NCI-H1048 (cell line): ENCODE measurements at places on chromosomes 5 and 9.

DNA sequence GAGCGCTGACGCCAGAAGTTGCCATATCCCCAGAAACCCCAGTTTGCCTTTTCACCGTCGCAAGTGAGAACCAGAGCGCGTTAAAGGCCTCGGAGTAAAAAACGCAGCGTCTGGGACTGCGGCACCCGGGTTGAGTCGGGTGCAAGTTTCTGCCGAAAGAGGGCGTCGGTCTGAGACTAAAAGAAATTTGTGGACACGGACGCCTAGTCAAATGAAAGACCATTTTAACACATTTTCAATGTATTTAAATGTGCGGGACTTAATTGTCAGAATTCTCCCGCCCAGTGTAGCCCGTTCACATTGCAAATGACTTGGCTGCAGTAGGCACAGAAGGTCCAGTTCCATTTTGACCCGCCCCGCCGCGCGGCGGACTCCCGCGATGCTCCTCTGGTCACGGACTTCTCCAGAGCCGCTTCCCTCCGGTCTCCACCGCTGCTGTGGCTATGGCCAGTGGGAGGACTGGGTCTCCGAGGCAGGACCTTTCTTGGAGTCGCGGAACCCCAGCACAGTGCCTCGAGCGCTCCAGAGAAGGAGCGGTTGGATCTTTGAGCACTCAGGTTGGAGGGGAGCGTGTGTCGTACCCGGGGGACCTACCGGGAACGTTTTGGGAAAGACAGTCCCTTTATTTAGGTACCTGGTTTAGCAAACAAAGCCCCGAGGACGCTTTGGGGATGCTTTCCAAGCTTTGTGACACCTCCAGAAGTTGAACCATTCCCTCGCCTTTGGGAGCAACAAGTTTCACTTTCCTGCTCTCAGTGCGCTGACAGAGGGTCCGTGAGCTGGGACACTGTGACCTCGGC is 1.2 kb upstream of the NPR3 start:
- peak; percentile 55 for DNase-seq

DNA sequence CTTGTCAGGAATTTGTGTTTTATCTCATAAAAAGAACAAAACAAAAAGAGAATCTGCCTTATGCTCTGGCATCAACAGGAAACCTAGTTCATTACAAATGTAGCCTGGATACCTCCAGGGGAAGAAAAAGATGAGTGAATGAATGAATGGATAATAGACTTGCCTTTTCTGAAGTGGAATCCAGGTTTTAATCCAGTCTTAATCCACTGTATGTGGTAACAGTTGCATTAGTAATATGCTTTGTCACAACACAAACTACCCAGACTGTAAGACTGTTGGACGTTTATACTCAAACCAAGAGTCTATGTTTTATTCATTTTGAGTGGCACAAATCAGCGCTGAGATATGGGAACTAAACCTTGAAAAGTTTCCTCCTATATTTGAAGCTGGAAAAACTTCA is 32.1 kb upstream of the MAP3K1 start:
- no peak for DNase-seq

DNA sequence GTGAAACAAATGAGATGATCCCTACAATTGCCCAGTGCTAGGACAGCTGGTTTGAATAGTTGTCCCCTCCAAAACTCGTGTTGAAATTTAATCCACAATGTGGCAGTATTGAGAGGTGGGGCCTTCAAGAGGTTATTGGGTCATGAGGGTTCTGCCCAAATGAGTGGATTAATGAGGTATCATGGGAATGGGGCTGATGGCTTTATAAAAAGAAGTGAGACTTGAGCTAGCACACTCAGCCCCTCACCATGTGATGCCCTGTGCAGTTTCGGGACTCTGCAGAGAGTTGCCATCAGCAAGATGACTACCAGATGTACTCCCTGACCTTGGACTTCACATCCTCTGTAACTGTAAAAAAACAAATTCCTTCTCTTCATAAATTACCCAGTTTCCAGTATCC is 33.1 kb downstream of the RANBP6 start:
- DNase-seq = no peak

DNA sequence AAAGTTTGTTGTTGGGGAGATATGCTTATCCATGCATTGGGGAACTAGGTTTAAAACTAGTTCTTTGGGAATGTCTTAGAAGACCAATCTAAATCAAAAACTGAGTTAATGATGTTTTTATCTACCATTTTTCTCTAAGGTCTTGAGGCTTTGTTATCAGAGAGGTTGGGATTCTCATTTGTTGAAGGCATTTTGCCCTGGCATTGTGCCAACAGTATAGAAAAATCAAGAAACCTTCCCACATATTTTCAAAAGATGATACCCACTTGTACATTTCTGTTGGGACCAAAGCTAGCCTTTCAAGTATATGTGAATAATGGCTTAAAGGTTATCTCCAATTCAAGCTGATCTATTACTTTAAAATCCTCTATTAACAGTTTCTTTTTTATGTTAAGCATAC is 419.8 kb upstream of the KIF2A start:
- DNase-seq = no peak

GRCh38 chr9:84258371-84258770 is 82.2 kb downstream of the SLC28A3 start:
- no peak for DNase-seq

DNA sequence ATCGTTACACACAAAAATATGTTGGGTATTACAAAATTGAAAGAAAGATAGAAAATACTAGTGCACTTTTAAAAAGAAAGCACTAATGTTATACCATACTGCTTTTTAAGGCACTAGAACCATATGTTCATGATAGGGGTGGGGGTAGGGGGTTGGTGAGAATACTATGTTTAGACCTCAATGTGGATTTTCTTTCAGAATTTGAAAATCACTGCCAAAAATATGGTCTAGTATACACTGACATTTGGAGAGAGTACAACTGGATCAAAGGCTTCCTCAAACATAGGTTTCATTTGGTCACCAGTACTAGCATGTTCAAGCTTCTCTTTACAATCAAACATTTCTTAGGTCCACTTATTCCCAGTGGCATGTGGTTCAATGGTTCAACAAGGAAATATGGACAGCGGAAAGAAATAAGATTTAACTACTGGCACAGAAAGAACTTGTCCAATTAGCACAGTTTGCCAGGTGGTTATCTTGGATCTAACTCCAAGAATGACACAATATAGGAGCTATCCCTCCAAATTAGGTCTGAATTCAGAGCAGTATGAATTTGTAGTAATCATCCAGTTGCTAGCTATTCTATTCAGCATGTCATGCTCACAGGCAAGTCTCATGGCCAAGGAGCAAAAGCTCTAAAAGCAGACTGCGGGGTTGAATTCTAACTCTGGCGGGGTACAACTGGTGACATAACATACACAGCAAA is 139.3 kb downstream of the SLC24A2 start:
- DNase-seq = no peak

DNA sequence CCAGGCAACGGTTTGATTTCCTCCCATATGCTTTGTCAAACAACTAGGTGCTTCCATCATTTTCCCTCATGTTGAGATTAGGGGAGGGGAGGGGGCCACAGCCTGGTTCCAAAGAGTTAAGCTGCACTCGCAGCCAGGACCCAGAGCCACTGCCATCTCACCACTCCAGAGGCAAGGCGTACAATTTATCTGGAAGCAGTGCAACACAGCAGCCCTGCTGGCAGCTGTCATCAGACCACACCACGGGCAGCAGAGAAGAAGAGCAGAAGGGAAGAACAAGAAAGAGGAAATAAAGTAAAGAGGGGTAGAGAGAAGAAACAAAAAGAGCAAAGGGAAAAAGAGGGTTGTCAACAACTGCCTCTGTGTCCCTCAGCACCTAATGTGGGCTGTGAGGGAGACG is 38.9 kb downstream of the MED27 start:
- no peak for DNase-seq

DNA sequence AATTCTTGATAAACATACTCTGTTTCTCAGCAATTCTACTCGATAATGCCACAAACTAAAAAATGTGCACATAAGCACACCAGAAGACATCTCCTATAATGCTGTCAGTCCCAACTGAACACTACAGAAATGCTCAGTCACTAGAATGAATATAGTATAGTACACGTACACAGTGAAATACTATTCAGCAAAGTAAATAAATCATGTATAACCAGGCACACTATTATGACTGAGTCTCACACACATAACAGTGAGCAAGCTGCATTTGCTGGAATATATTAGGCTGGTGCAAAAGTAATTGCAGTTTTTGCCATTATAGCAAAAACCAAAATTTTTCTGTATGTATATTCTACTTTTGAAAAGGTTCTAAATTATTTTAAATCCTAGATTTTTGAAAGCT is 310.2 kb downstream of the CTNND2 start:
- no peak for DNase-seq

GRCh38 chr5:50922942-50923767 is 256.7 kb downstream of the PARP8 start:
- DNase-seq = no peak

DNA sequence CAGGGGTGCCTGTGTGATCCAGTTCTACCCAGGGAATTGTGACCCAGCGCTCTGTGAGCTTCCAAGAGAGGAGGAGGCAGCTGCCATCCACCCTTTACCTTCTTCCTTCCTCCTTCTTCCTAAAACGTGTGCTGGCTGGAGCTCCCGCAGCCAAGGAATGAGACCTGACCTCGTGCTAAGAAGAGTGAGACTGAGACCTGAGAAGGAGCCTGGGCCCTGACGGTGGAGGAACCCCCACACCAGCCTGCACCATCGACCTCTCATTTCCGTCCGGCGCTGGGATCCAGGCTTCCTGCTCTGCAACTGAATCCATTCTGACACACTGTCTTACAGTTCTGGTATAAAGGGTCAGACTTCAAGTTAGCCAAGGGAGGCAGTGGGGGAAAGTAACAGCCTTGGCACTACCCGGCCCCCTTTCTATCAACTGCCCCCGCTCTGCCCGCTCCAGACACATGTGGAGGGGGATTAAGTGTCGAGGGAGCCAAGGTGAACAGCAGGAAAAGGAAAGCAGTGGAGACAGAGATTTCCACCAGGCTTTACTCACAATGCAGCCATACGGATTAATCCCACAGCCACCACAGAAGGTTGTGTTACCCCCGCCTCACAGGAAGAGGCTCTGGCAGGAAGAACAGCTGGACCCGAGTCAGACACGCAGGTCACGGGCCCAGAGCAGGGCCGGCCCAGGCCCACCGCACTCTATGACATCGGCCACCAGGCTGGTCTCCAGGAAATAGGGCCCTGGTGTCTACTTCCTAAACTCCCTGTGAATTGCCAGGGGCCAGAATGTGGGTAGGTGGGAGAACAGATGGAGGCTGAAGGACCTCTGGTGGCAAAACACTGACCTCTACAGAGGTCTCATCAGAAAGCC is 15.8 kb downstream of the MGAT1 start:
- no peak for DNase-seq

GRCh38 chr9:108663422-108663821 is 192.4 kb downstream of the ACTL7B start:
- no peak for DNase-seq

DNA sequence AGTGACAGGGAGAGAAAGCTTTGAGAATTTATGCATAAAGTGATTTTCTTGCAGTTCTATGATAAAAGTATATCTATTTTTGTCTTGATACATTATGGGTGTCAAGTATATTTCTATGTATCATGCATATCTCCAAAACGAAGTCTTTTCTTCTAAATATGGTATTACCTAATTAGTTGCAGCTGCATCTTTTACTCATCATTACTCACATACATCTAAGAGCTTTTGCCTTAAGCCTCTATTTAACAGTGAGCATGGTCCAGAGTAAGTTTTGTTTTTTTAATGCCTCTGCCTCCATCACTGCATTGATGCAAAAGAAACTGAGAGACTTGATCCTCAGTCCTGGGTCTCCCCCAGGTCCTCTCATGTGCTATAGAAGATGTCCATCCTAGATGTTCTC is 40.0 kb upstream of the SMC5 start:
- no peak for DNase-seq

GRCh38 chr5:166369807-166370206 is 1921.6 kb upstream of the WWC1 start:
- DNase-seq = no peak

- no peak for DNase-seq
These were observed 1894.7 kb downstream of the MAT2B start for GRCh38 chr5:165400086-165400485.

GRCh38 chr5:152397581-152397980 is 7.5 kb downstream of the NMUR2 start:
- DNase-seq = no peak

DNA sequence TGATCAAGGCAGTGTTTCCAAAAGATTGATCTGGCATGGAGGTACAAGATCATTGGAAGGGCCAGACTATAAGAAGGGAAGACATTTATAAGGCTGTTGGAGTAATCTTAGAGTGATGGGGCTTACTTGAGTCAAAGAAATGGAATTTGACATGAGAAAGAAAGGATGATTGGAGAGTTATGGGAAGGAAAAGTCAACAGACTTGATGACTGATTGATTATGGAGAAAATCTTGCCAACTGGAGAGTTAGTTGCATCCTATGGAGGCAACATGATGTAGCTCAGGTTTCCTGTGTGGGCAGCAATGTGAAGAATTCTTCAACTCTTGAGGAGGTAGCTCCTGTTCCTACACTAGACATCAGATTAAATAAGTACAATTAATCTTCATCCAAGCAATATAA is 10.9 kb upstream of the MAST4 start:
- no peak for DNase-seq

- DNase-seq = no peak
These were observed 241.2 kb downstream of the CETN3 start for GRCh38 chr5:90168399-90168798.

- DNase-seq = no peak
These were observed 75.6 kb downstream of the PRRT1B start for GRCh38 chr9:131620764-131621520.

DNA sequence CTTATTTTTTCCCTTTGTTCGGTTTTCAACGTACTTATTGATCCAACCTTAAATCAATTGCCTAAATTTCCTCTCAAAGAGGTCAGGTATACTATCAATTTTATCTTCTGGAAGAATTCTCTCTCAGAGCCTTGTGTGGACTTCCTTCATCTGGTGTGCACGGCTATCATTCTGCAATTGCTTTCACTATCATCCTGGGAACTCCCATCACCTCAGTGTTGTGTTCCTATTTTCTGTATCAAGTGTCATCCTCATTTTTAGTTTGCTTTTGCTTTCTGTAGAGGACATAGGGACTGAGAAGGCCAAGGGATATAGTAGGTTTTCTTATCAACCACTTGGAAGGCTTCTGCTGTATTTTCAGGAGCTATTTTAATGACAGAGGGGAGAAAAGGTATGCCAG is 11.3 kb downstream of the STOM start:
- no peak for DNase-seq

- DNase-seq = peak; percentile 75
These were observed 2.8 kb downstream of the CD74 start for GRCh38 chr5:150409638-150410523.
